SHP77 (cell line): ENCODE measurements at places on chromosomes 6 and 20.

- DNase-seq, result no peak
Measured at GRCh38 chr20:39163993-39164392, 201.8 kb downstream of the DHX35 start.

- DNase-seq, result no peak
Measured at GRCh38 chr6:108635505-108636226, 74.9 kb downstream of the FOXO3 start.

DNA sequence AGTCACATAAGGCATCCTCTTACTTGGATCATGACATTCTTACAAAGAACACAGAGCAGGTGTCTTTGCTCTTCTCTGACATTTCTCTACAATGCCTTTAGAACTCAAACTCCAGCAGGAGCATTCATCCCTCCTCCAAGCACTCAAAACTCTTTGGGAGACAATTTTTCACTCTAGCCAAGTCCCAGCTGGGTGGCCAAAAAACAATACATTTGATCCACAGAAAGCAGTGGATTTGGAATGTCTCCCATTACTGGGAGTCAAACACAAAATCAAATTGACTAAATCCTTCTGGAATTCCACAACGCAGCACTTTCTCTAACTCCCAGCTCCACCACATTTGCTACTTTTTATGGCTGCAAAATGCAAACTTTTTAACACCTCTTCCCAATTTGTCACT lies 108.6 kb upstream of the VGLL2 start:
- no peak for DNase-seq

DNA sequence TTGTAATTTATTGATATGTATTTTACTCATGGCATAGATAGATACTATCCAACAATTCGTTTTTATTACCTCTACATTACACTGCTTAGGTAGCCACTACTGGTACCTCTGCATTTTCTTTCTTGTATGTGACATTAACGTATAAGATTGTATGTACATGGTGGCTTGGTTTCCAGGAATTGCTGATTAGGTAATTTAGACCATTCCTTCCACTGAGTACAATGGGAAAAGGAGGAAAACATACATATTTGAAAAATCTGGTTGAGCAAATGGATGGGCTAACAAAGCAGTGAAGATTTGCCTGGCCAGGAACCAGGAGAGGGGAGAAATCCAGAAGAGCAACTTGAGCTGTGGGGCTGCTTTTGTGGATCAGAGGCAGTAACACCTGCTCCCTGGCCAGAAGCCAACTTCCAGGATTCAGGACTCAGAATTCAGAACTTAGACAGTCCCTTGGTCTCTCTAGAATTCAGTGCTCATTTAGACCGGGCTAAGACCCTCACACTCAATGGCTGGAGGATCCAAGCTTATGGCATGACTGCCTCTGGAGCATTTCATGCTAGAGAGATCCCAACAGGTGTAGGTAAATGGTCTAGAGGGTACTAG lies 17.9 kb upstream of the MICB start:
- no peak for DNase-seq

- DNase-seq, result peak; percentile 22
Measured at GRCh38 chr6:25889877-25890853, 16.1 kb upstream of the SLC17A3 start.

DNA sequence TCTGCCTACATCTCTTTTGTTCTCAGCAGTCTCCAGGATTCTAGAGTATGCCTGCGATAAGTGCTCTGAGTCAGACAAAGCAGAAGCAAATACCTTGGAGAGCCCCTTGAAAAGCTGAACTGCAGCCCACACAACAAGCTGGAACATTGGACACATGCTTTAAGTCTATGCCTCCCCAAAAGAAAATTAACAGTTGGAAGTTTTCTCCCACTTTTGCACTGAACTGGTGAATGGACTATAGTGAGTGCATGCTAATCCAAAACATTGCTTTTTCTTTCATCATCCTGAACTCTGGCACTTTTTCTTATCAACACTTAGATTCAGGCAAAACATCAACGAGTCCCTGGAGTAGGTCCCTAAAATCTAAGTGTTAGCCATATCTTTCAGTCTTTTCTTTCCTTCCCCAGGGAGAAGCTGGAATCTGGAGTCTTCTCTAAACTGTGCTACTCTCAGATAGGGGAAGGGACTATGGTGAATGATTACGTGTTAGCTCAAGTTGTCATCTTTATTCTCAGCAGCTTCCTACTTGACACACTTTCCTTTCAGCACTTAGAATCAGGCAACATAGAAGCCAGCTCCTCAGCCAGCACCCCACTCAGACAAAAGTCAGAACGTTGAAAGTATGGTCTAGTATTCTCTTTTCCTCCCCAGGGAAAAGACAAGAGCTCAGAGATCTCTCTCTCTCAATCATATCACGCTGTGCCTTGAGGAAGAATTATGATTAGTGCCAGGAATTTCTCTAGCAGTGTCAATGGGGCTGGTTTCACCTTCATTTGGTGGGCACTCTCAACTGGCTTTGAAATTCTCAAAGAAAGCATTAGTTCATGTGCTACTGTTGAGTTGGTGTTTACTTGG lies 811.0 kb upstream of the GJE1 start:
- no peak for DNase-seq

GRCh38 chr6:36997811-36998722 lies 7.4 kb upstream of the FGD2 start:
- no peak for DNase-seq

DNA sequence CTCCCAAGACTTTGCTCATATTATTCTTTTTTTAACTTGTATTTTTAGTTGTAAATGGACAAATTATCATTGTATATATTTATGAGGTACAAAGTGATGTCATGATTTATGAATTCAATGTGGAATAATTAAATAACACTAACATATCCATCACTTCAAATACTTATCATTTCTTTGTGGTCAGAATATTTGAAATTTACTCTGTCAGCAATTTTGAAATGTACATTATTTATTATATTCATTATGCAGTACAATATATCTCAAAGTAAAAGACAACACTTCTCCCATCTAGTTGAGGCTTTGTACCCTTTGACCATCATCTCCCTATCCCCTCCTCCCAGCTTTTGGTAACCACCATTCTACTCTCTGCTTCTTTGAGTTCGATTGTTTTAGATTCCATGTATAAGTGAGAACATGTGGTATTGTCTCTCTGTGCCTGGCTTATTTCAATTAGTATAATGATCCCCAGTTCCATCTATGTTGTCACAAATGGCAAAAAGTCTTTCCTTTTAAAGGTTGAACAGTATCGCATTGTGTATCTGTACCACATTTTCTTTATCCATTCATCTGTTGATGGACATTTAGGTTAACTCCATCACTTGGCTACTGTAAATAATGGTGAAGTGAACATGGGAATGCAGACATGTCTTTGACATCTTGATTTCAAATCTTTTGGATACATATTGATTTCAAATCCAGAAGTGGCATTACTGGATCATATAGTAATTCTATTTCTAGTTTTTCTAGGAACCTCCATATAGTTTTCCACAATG lies 197.2 kb downstream of the KIF6 start:
- DNase-seq, result no peak

- DNase-seq, result no peak
Measured at GRCh38 chr6:85465762-85466161, 15.9 kb downstream of the NT5E start.

- peak; percentile 12 for DNase-seq
Measured at GRCh38 chr6:129730477-129731165, 20.6 kb upstream of the ARHGAP18 start.

DNA sequence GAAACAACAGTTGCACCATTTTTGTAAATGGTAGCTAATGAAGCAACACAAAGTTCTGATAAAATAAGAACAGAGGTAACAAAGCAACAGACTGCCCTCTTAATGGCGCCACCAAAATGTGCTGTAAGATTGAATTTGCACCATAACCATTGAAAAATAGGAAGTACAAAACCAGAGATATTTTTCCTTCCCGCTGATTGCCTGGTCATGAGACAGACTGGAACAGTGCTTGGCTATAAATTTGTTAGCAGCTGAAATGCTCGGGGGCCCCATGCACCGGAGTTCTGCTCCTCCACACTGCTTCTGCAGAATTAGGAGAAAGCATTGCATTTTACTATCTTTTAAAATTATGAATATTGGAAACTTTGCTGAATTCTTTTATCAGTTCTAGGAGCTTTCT lies 164.4 kb upstream of the QKI start:
- DNase-seq, result no peak
